ENCODE measurements at places on chromosomes 6 and 20. TPM values are rescaled to one million over a fixed set of nuclear protein-coding genes. Genes with fewer than 3 reads are reported as not detected.

DNA sequence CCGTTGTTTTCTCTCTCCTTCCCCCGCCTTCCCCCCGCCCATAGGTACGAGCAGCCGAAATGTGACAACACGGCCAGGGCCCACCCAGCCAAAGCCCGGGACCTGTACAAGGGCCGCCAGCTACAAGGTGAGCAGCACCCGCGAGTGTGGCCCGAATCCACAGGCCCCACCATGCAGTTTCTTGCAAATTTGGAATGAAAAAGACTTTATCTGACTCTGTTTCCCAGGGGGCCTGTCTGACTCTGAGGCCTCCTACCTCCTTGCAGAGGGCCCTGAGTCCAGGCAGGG is 167.1 kb downstream of the SMOC2 start:
- no peaks in the 10 kb centered on the region for H3K4me1 ChIP-seq
- H3K27ac ChIP-seq = no peak overlapping the region
- no peak overlapping the region for H3K4me3 ChIP-seq
- H3K27me3 ChIP-seq = no peaks in the 10 kb centered on the region
- DNase-seq = no peak

- no peak for DNase-seq
- H3K27ac ChIP-seq = no peak overlapping the region
Measured at GRCh38 chr20:48184229-48184628, 398.9 kb upstream of the SULF2 start.

DNA sequence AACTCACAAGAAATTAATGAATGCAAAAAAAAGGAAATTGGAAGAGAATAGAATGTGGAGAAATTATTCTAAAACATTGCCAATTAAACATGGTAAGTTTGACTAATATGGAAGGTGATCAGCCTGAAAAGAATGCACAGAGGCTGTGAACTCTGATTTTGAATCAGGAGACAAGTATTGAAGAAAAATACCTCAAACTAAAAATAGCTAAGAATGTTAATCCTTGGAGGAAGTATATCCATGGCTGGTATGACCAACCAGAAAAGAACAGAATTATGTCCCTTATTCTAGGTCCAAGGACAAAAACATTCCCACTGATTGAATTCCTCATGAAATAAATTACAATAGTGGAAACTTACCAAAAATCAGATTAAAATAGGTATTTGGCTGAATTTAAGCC is 7.3 kb upstream of the RIMS1 start:
- no peak for DNase-seq
- no peak overlapping the region for H3K27ac ChIP-seq
- H3K4me1 ChIP-seq = no peaks in the 10 kb centered on the region
- H3K36me3 ChIP-seq = no peaks in the 10 kb centered on the region
- no peak overlapping the region for H3K4me3 ChIP-seq
- no peaks in the 10 kb centered on the region for H3K27me3 ChIP-seq

GRCh38 chr20:42531508-42531961 is 658.2 kb downstream of the PTPRT start:
- H3K4me3 ChIP-seq = no peak overlapping the region
- H3K4me1 ChIP-seq = peaks cover 14% of the 10 kb centered on the region
- no peaks in the 10 kb centered on the region for H3K27me3 ChIP-seq
- DNase-seq = no peak
- no peak overlapping the region for H3K27ac ChIP-seq

DNA sequence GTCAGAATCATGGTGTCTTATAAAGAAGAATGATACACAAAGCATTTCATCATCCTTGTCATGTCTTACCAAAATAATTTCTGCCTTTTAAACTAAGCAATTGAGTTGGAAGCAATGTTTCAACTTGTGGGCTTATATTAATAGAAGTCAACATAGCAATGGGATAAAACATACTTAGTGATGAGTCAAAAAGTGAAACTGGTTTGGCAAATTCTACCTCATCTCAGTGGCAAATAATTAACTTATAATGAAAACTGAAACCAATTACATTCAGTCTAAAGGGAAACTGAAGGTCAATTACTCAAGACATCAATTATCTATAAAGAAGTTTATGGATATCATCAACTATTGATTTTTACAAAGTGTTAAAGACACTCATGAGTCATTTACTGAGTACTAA is 463.8 kb downstream of the BMP2 start:
- DNase-seq = no peak
- no peaks in the 10 kb centered on the region for H3K36me3 ChIP-seq
- H3K4me1 ChIP-seq = no peaks in the 10 kb centered on the region
- no peak overlapping the region for H3K27ac ChIP-seq
- no peaks in the 10 kb centered on the region for H3K27me3 ChIP-seq
- no peak overlapping the region for H3K4me3 ChIP-seq

- H3K27ac ChIP-seq = no peak overlapping the region
- H3K4me1 ChIP-seq = no peaks in the 10 kb centered on the region
- H3K27me3 ChIP-seq = no peaks in the 10 kb centered on the region
- DNase-seq = no peak
- H3K36me3 ChIP-seq = no peaks in the 10 kb centered on the region
Measured at GRCh38 chr6:146017672-146018071, 11.2 kb upstream of the GRM1 start.

DNA sequence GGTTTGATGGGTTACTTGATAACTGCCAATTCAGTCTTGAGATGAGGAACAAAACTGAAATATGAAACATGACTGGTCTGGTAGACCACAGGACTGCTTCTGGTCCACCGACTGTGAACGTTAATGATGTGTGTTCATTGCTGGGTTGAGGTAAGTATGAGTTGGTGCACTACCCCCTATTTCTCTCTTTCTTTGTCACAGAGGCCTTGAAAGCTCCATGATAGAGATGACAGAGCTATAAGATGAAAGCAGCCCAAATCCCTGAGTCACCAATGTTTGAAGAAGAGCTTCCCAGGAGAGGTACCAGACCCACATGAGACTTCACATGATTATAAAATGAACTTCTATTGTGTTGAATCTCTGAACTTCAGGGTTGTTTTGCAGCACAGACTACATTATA is 555.5 kb downstream of the PTPRT start:
- H3K27ac ChIP-seq = no peak overlapping the region
- no peak for DNase-seq
- H3K36me3 ChIP-seq = no peaks in the 10 kb centered on the region
- H3K27me3 ChIP-seq = no peaks in the 10 kb centered on the region

- H3K36me3 ChIP-seq = no peaks in the 10 kb centered on the region
- H3K27ac ChIP-seq = no peak overlapping the region
- H3K4me1 ChIP-seq = peaks cover 17% of the 10 kb centered on the region
- no peak overlapping the region for H3K4me3 ChIP-seq
- DNase-seq = no peak
- no peaks in the 10 kb centered on the region for H3K27me3 ChIP-seq
Measured at GRCh38 chr20:41133709-41134361, 3.5 kb upstream of the PLCG1 start.

- peak; percentile 85 for DNase-seq
- peak within 1 kb of the TSS; percentile 73 for H3K27ac ChIP-seq
- peaks cover 36% of the 10 kb centered on the region for H3K4me1 ChIP-seq
- H3K27me3 ChIP-seq = no peaks in the 10 kb centered on the region
Measured at GRCh38 chr6:42978839-42979522, at the start of gene PEX6. Gene PEX6, minus strand, starts transcription at chr6:42979181. Its CDS starts 31 bp downstream, at chr6:42979150.

- no peaks in the 10 kb centered on the region for H3K4me1 ChIP-seq
- DNase-seq = no peak
- H3K27me3 ChIP-seq = no peaks in the 10 kb centered on the region
- H3K4me3 ChIP-seq = no peak overlapping the region
- H3K27ac ChIP-seq = no peak overlapping the region
Measured at GRCh38 chr6:108928650-108929049, 80.4 kb downstream of the ARMC2 start.

DNA sequence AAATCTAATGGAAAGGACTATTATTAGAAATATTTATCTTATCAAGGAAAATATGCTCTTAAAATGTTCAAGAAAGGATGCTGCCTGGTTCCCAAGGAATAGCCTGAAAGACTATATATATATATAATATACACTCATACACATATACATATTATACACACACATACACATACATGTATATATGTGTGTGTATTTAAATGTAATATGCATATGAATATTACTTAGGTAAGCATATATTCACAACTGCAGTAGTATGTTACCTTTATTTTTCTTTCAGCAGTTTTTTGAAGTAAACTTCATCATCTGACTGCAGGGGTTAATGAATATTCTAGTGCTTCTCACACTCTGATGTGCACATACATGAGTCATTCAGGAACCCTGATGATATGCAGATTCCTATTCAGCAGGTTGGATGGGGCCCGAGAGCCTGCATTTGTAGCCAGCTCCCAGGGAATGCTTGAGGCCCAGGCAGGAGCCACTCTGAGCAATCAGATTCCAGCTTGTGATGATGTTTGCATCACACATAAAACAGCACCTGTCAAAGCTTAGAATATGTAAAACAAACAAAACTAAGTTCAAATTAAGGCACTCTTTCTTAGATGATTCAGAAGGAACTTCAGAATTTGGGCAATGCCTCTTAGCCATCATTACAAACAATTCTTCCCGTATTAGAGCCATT is 16.1 kb downstream of the MYLK4 start:
- H3K36me3 ChIP-seq = no peaks in the 10 kb centered on the region
- no peak overlapping the region for H3K27ac ChIP-seq
- peaks cover 3% of the 10 kb centered on the region for H3K4me1 ChIP-seq
- H3K27me3 ChIP-seq = no peaks in the 10 kb centered on the region
- DNase-seq = no peak

DNA sequence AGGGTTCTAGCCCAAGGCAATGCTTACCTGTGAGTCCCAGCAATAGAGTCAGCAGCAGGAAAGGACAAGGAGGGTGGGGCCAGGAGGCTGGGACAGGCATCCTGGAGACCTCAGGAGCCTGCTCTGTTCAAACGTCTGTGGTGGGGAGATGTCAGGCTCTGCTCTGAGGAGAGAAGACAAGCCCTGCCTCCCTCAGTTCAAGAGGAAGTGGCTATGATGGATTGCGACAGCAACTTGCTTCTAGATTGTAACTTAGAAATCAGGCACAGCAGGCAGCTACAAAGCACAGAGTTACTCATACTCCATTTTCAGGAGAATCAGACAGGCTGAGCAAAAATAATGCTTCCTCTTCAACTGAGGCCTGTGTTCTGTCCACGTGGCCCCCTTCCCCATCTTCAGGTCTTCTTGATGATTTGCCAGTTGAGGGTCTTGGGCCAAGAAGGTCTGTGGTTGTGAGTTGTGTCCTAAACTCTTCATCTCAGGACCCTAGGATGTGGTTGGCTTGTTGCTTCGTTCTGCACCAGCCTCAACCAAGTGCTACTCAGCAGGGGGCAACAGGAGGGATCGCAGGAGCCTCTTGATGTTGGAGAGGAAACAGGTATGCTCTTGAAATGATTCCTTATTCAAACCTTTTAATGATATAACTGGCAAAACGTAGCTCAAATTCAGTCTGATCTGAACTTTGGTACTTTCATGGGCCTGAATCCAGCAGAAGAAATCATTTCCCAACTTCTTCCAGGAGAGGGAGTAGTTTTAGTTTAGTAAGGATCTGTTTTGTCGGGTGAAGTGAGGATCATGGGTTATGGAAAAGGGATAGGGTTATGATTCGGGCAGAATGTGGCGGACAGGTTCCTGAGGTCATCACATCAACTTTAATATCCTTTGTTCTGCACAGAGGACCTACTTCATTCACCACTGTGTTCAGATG is 31.0 kb downstream of the SIRPB1 start:
- H3K27me3 ChIP-seq = no peaks in the 10 kb centered on the region
- H3K4me1 ChIP-seq = no peaks in the 10 kb centered on the region

- H3K4me3 ChIP-seq = no peak overlapping the region
- DNase-seq = no peak
- H3K27ac ChIP-seq = no peak overlapping the region
- peaks cover 28% of the 10 kb centered on the region for H3K4me1 ChIP-seq
Measured at GRCh38 chr20:23094213-23094896, 8.2 kb upstream of the CD93 start.

DNA sequence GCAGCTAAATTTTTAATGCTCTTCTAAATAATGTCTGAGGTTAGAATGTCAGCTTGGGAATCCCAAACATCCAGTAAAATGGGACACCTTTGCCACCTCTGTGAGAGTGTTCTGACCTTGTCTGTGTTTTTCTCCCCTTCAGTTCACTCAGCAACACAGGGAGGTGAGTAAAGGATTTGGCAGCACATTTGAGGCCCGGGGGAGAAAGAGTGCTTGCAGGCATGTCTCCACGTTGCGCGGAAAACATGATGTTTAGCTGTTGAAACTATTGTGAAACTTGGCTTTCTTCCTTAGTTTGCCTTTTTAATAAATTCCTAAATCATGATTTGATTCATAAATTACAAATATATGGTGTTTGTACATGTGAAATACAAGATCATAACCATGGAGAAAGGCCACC is 707.8 kb upstream of the FLRT3 start:
- H3K27me3 ChIP-seq = no peaks in the 10 kb centered on the region
- H3K36me3 ChIP-seq = no peaks in the 10 kb centered on the region
- no peak overlapping the region for H3K4me3 ChIP-seq
- H3K4me1 ChIP-seq = no peaks in the 10 kb centered on the region
- H3K27ac ChIP-seq = no peak overlapping the region
- DNase-seq = peak; percentile 20

GRCh38 chr6:54579011-54579410 is 267.6 kb upstream of the FAM83B start:
- H3K36me3 ChIP-seq = no peaks in the 10 kb centered on the region
- DNase-seq = no peak
- no peaks in the 10 kb centered on the region for H3K4me1 ChIP-seq
- H3K27me3 ChIP-seq = no peaks in the 10 kb centered on the region
- no peak overlapping the region for H3K4me3 ChIP-seq
- H3K27ac ChIP-seq = no peak overlapping the region

- peak overlapping the region; percentile 29 for H3K27ac ChIP-seq
- H3K36me3 ChIP-seq = no peaks in the 10 kb centered on the region
- no peaks in the 10 kb centered on the region for H3K4me1 ChIP-seq
- no peaks in the 10 kb centered on the region for H3K27me3 ChIP-seq
- no peak for DNase-seq
- no peak overlapping the region for H3K4me3 ChIP-seq
Measured at GRCh38 chr6:134287859-134288537, 29.9 kb downstream of the SGK1 start.

GRCh38 chr6:150641398-150642139 is 41.9 kb downstream of the PLEKHG1 start:
- no peaks in the 10 kb centered on the region for H3K36me3 ChIP-seq
- DNase-seq = no peak
- H3K4me3 ChIP-seq = no peak overlapping the region
- no peaks in the 10 kb centered on the region for H3K4me1 ChIP-seq
- no peak overlapping the region for H3K27ac ChIP-seq
- H3K27me3 ChIP-seq = no peaks in the 10 kb centered on the region

FAM217A gene
- total RNA-seq = not detected

DNA sequence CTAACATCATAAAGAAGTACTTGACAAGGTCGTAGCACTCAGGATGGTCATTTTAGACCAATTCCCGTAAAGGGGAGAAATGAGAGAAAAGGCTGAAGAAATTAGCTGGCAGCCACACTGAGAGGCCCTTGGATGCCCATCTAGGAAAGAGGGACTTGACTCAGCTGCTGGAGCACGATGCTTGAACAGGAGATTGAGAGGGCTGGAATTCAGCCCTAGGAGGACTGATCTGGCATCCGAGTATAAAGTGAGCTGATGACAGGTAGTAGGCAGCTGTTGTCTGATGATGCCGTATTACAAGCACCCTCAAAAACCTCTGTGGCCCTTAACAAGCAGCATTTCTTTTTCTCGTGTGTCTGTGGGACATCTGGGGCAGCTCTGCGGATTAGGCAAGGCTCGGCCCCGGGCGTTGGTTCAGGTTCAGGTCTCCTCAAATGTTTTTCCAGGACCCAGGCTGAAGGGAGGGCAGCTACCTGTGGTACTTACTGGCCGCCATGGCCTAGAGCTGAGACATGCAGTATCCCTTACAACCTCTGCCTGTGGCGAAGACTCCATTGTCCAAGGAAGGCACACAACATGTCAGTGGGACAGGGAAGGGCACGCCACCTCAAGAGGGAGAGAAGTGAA is 219.6 kb upstream of the SNX9 start:
- H3K27me3 ChIP-seq = no peaks in the 10 kb centered on the region
- no peaks in the 10 kb centered on the region for H3K36me3 ChIP-seq
- no peak overlapping the region for H3K4me3 ChIP-seq
- DNase-seq = no peak
- no peak overlapping the region for H3K27ac ChIP-seq

BPI gene
- not detected for total RNA-seq

TCP11 gene
- total RNA-seq = not detected
